B cell (primary cell): ENCODE measurements at places on chromosomes 7 and 10.

- DNase-seq, result peak; percentile 46
These were observed 1.9 kb downstream of the HOXA9 start for GRCh38 chr7:27163288-27164044.

DNA sequence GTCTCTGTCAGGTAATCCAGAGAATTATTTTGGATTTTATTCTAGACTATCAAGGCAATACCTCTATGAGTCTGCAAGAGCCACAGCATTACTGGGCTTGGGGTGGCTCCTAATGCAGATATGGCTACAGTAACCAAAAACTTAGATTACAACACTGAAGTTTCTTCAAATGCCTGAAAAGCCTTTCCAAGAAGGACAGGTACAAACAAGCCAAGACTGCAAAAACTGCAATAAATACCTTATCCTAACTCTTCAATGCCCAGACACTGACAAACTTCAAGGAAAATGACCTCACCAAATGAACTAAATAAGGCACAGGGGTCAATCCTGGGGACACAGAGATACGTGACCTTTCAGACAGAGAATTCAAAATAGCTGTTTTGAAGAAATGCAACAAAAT, 82.0 kb downstream of the TES start:
- DNase-seq, result no peak

- DNase-seq, result no peak
These were observed 48.2 kb upstream of the WDR11 start for GRCh38 chr10:120802935-120803334.

DNA sequence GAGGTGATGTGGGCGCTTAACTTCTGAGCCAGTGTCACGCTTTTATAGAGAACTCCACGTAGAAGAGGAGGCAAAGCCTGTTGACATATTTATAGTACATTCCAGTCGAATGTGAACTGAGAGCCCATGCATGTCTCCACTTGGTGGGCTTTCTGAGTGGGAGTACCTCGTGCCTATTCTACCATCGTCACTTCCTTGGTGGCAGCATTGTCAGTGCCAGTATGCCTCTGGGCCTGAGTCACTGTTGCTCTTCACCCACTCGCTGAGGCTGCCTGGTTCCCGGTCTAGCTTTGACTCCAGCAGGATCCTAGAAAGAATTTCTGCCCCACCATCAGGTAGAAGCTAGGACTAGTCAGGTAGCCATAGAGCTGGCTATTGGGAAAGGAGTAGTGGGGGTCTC, 30.0 kb upstream of the CDH23 start:
- DNase-seq, result no peak

GRCh38 chr7:119270045-119270464, 1002.9 kb upstream of the KCND2 start:
- DNase-seq, result peak; percentile 31

GRCh38 chr10:69572159-69573055, 815 bp downstream of the NEUROG3 start:
- DNase-seq, result peak; percentile 28

GRCh38 chr10:119461380-119461779, 81.1 kb downstream of the RGS10 start:
- no peak for DNase-seq

DNA sequence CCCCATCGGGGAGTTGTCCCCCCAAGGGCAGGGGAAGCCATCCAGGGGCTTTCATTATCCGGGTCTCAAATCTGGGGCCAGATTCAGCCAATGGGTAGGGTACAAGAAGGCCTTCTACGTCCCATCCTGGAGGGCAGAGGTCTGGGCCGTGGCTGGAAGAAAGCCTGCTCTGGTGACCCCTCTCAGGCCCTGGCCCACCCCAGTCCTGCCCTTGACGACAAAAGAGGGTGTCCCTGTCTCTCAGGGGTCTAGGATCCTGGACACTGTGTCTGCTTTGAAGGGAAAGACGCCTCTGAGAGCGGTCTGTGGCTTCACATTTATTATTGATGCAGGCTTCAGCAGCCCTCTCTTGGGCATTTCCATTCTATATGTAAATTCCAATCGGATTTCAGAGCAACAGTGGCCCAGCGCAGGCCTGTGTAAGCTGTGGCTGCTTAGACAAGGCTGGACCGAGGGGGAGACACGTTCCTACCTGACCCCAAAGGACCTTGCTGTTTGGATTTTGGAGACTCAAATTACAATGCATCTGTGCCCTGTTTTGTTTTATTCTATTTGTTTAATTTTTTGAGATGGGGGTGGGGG, 83.2 kb upstream of the BAIAP2L1 start:
- no peak for DNase-seq

- no peak for DNase-seq
These were observed 37.7 kb downstream of the RNF216 start for GRCh38 chr7:5743803-5744202.

- DNase-seq, result no peak
These were observed 350.1 kb downstream of the HGF start for GRCh38 chr7:81419731-81420130.

GRCh38 chr7:98841179-98841997, 28.4 kb downstream of the TMEM130 start:
- DNase-seq, result peak; percentile 75

GRCh38 chr7:157438121-157439025, 101.6 kb downstream of the DNAJB6 start:
- DNase-seq, result no peak

DNA sequence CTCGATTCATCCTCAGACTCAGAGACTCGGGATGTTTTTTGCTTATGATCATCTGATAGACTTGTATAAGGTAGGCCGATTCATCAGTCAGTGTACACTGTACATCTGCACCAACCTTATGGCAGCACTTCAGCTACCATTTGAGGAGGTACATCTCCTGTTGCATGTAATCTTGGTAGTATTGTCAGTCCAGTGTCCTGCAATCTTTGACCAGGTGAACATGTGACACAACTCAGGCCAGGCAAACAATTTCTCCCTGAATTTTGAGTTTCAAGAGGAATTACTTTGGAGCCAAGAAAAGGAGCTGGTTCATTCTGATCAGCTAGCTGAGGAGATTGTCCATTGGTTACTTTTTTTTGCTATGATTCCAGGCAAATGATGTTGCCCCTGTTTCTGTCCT, 19.7 kb upstream of the WASL start:
- no peak for DNase-seq

DNA sequence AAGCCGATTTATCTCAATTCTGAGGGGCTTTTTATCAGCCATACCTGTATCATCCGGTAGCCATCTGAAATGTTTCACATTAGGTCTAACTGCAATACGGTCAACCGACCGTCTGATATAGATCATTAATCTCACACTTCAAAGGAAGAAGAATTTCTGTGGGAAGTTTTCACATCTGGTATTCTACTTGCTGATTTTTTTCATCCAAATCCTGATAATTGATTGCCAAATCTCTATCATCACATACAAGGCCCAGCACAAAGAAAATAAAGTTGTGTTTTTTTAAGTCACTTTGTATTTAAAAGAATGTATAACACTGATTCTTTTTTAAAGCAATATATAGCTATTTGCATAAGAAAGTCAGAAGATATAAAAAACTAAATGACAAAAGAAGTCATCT, 132.3 kb downstream of the DKK1 start:
- no peak for DNase-seq

GRCh38 chr7:46681865-46682503, 760.9 kb upstream of the IGFBP3 start:
- no peak for DNase-seq

DNA sequence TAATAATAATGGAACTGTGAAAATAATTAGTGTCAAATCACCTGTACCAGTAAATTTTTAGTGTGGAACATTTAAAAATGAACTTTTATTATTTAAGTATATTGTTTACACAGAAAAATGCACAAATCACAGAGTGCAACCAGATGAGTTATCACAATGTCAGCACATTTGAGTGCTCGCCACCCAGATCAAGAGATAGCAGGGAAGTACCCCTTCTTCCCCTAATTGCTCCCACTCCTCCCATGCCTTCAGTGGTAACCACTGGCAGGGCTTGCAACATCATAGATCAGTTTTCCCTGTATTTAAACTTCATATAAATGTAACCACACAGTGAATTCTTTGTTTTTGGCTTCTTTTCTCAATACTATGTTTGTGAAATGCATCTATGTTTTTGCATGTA, 7.8 kb upstream of the GPR141 start:
- no peak for DNase-seq

DNA sequence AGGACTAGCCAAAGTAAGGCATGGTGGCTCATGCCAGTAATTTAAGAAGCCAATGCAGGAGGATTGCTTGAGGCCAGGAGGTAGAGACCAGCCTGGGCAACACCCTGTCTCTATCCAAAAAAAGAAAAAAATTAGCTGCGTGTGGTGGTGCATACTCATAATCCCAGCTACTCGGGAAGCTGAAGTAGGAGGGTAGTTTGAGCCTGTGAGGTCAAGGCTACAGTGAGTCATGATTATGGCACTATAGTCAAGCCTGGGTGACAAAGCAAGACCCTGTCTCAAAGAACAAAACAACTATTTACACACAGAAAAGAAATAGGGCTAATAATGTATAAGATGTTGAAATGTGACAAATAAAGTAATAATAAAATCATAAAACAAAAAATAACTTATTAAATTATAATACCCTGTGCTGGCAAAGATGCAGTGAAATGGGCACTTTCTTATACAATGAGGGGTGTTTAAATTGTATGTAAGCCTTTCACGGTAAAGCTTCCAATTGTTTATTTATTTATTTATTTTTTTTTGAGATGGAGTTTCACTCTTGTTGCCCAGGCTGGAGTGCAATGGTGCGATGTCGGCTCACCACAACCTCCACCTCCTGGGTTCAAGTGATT, 175.2 kb downstream of the TPST1 start:
- no peak for DNase-seq

DNA sequence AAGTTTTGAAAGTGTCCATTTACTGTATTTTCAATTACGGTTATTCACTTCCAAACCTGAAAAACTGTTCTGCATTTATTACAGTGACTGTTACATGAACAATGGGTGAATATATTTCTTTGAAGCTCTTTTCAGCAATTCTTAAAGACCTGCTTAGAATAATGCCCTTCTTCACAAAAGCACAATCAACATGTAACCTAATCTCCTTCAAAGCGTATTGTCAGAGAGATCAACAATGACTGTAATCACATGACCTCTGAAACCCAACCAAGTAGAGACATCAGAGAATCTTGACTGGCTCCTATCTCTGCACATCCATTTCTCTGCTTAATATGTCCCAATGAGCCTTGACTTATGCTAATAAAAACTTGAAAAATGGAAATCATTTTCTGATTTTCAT, 126.7 kb downstream of the NRCAM start:
- DNase-seq, result no peak

DNA sequence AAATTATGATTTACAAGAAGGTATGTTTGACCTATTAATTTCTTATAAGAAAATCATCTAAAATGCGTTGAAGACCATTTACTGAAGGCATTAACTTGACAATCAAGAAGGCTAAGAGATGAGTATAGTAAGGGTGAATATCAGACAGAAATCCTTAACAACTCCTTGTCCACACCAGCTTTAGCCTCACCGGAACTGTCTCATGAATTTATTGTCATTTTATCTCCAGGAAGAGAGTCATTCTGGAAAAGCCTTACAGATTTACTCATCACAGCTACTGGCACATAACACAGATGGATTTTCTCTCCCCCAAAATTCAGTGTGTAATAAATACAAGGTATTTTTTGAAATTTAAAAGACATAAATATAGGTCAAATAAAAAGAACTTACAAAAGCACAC, 129.4 kb upstream of the LSM8 start:
- DNase-seq, result no peak
